Effector CD8-positive, alpha-beta T cell (primary cell): ENCODE measurements at places on chromosomes 7 and 10.

- DNase-seq, result no peak
Observed at GRCh38 chr10:22701132-22701826, 13.1 kb downstream of the PIP4K2A start.

DNA sequence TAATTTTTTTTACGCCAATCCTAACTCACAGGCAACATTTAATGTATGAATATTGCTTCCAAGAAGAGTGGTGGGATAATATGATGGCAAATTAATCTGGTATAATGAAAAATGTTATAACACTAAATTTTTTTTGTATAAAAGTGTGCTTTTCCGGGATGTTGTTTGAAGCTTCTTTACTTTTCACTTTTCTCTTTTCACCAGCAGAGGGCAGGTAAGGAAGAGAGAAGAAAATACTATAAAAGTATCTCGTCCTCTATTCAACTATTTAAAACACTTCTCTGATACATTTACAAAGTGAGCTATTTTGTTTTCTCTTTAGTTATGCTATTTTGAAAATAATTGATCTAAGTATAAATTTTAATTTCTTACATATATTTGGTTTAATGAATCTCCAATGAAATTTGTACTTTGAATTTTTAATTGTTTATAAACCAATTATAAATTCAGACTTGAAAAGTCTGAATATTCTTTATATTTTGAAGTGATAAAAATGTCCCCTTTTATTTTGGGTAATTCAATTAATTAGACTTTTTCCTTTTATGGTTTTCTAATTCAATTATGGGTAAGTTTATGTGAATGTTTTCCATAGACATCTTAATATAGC lies 20.7 kb upstream of the CFTR start:
- no peak for DNase-seq

DNA sequence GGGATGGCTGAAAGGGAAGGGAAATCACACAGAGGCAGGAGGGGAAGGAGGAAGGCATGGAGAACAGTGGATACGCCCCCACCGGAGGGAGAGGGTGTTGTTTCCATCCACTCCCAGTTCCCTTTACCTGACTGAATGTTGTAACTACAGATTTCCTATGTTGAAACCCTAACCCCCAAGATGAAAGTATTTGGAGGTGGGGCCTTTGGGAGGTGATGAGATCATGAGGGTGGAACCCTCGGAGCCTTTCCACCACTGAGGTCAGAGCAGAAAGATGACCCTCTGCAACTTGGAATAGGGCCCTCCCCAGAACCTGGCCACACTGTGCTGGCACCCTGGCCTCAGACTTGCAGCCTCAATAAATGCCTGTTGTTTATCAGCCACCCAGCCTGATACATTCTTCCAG lies 48.6 kb upstream of the CNPY1 start:
- no peak for DNase-seq

GRCh38 chr7:157006205-157006747 lies 4.2 kb downstream of the MNX1 start:
- DNase-seq, result no peak

DNA sequence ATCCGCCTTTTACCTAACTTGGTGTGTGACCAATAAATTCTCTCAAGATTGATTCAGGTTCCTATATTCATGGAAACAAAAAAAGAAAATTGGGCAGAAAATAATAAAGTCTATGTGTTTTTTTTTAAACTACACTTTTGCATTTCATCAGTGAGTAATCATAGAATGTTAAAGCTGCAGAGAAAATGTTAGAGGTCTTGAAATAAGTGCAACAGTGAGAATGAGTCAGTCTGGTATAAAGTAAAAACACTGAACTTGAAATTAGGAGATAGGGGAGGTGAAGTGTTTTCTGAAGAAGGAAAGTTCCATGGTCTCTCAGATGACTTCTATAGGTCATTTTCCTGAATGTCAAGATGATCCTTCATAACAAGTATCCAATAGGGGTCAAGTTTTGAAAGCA lies 202.6 kb upstream of the NRP1 start:
- no peak for DNase-seq

- no peak for DNase-seq
Observed at GRCh38 chr10:98258683-98259454, 9.1 kb downstream of the LOXL4 start.

DNA sequence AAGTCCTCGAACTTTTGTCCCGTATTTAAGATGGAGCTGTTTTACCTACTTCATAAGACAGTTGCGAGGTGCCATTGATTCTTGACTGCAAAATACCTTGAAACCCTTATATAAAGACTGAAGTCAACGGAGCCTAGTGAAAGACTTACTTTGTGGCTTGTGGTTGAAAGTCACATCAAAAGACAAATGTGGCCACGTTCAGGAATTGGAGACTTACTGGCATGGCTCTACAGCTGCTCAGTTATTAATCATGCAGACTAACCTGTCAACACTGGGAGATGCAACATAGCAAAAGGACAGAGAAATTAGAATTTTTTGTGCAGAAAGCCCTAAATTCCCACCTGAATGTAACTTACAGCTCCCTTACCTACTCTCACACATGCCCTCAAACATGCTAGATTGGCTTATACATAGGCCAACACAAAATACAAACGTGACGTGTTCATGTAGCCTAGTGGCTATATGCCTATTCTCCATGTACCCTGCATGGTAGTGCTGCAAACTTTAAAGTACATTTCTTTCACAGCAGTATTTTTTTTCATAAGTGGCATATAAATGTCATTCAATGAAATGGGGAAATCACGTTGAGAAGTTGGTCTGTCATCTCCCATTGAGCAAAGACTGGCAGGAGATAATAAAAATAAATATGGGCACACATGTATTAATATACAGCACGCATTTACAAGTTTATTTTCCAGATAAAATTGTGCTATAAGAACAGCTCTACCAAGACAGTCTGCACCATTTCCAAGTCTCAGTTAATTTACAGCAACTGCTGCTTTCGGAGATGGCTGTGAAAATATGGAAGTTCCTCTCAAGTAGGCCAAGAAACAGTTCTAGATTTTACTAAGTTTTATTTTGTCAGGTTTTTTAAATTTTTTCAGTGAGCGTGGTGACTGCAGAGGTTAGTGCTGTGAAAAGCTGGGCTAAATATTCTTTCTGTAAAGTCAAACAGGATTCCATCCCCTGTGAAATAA lies 170.4 kb upstream of the C7orf33 start:
- no peak for DNase-seq

GRCh38 chr10:132185601-132186487 lies 904 bp upstream of the DPYSL4 start:
- peak; percentile 30 for DNase-seq

- DNase-seq, result no peak
Observed at GRCh38 chr7:74042746-74043522, 15.0 kb downstream of the ELN start.

DNA sequence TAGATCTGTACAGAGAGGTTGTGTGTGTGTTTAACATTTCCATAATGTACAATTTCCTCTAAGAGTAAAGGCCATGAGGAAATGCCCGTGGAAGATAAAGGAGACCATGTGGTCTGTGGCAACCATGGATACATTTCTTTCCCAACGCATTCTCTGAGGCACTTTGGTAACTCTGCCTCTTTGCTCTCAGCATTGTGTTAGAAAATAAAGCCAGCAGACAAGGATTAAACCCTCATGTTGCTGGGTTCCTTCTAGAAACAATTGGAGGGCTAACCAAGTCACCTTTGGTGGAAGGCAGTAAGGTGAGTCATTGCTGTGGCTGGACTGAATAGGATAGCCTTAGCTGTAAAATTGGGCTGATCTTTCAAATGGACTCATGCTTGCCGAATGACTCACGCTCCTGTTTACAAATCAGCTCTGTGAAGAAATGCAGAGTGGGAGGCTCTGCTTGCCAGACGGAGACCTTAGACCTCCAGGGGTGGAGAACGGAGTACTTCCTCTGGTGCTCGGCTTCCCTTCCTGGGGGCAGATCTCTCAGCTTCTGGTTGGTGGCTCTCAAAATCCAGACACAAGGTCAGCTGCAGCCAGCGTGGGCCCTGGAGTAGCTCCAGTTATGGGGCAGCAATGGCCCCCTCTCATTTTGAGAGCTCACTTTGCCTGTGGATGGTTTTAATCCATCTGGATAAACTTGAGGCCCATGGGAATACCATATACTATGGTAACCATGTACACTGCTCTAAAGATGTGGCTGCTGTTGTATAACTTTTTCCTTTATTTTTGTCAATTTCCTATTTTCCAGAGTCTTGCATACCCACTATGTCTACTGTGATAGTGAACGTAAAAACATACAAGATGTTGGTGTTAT lies 137.3 kb downstream of the TCF7L2 start:
- no peak for DNase-seq

DNA sequence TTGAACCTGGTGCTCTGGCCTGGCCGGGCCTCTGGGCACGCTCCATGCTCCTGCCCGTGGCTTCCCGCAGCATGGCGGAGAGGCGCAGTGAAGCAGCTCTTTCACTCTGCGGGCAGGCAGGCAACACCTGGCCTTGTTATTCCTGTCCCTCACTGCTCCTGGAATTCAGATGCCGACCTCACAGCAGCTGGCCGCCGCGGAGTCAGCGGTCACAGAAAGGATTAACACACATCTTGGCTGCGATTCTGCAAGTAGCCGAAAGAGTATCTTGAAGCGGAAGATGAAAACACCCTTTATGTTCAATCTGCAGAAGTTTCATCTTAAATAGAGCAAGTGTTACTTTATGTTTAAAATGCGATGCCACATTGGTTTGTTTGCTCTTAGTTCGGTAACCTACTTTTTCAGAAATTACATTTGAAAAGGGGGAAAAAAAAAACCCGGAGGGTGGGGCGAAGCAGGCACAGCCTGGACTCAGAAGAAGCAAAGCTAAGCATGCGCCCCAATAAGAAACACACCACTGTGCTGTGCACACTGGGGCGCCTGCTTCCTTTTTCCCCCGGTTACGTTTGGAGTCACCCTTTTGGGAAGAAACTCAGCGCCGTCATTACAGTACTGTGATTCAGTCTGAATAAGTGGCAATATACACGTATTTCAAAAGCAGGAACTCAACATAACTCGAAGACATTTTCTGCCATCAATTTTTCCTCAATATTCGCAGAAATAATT lies 42.3 kb downstream of the BRI3 start:
- DNase-seq, result no peak

GRCh38 chr7:50552921-50553320 lies 12.3 kb downstream of the DDC start:
- DNase-seq, result no peak

- DNase-seq, result no peak
Observed at GRCh38 chr10:115942101-115942500, 330.9 kb downstream of the GFRA1 start.

- no peak for DNase-seq
Observed at GRCh38 chr10:49615213-49615612, 1.4 kb downstream of the CHAT start.

GRCh38 chr7:5266191-5267028 lies 16.3 kb upstream of the SLC29A4 start:
- no peak for DNase-seq

DNA sequence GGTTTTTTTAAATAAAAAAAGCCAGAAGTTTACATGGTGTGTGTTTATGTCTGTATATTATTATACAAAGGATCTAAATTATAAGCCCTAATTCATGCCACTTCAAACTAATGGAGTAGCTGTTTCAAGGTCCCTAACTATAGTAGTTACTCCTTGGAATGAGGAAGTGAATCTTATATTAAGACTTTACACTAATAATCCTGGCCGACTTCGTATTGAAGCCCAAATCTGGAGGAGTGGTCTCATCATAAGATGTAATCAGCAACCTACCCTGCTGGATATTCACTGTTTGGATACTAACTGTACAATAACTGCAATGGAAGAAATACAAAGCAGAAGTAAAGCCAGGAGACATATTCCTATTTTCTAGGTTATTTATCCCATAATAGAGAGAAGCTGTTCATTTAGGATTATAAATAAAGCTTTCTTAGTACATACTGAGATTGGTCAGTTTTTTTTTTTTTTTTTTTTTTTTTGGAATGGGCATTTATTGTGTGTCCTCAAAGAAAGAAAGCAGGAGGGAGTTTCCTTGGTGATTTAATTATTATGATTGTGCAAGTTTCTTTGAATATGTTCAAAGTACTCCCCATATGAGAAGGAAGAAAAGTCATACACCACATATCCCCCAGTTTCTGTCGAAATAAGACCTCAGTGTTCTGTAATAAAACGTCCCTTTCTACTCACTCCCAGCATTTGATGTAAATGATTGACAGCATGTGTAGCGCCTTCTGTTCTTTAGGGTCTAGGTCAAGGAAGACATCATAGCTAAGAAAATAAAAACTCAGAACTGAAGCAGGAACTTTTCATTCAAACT lies 397.8 kb downstream of the EXOC4 start:
- DNase-seq, result no peak

- no peak for DNase-seq
Observed at GRCh38 chr10:102639537-102639936, 4.7 kb upstream of the TRIM8 start.

GRCh38 chr7:17301471-17302456 lies 3.3 kb downstream of the AHR start:
- peak; percentile 15 for DNase-seq

DNA sequence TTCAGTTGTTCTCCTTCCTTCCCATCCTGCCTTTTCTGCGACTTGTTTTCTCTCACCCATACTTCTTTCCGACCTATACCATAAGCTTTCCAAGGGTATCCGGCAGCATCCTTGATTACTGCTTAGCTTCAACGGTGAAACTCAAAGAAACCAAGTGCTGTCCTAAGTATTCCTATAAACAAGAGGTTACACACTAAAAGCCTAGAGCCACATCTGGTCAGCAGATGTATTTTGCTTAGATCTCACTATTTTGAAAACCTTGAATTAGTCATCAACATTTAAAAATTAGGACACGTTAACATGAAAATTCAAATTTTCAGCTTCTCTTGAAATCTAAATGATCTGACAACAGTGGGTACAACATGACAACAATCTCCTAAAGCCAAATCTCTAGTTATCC lies 20.0 kb downstream of the ARHGAP21 start:
- DNase-seq, result no peak

DNA sequence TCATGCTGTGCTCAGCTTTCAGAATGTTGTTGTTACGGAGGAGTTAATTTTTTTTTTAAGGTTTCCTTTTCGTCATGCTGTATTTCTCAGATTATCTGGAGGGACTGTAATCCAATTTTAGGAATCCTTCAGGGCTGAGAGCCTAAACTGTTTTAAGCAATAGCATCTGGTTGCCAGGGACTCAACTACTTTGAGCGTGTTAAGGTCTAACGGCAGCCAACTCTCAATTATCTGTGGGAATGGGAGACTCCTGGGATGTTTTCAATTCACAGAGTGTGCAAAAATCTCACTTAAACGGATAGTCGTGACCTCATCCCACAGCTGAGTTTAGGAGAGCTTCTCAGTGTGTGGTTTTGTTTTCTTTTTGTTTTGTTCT lies 291.7 kb downstream of the AUTS2 start:
- DNase-seq, result no peak

- DNase-seq, result no peak
Observed at GRCh38 chr10:95248989-95249388, 41.8 kb downstream of the PDLIM1 start.

DNA sequence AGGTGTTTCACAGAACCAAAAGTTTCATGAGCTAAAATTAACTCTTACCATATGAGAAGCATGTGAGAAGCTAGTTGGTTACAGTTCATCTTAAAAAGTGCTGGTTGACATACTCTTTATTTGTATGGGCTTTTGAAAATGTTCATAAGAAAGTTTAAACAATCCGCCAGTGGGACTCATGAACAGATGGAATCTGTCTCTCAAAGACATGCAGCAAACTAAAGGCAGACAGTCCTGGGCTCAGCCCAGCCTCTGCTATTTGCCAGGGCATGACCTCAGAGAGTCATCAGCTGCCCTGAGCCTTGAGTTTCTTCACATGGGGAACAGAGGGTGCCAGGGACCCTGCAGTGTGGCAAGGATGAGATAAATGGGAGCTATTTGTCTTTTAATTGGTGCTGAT lies 3.2 kb downstream of the PYROXD2 start:
- DNase-seq, result no peak
